Naive thymus-derived CD8-positive, alpha-beta T cell (primary cell): ENCODE measurements at places on chromosomes 12 and 14. TPM values are rescaled to one million over a fixed set of nuclear protein-coding genes. Genes with fewer than 3 reads are reported as not detected.
A peak's percentile ranks its signal among the peaks of the same experiment; 100 is the strongest.

- no peak for DNase-seq
Measured at GRCh38 chr12:58163021-58163420, 221.7 kb downstream of the ATP23 start.

GPR135 gene
- total RNA-seq, result 2.0 TPM

- peak; percentile 64 for DNase-seq
Measured at GRCh38 chr14:65164068-65164824, 61.9 kb upstream of the MAX start.

- no peak for DNase-seq
Measured at GRCh38 chr12:104828015-104828414, 130.1 kb downstream of the SLC41A2 start.

GRCh38 chr14:64464651-64465050 is 648 bp upstream of the AKAP5 start:
- DNase-seq, result peak; percentile 4
